ENCODE measurements at places on chromosomes 2 and 18. TPM values are rescaled to one million over a fixed set of nuclear protein-coding genes. Genes with fewer than 3 reads are reported as not detected.

DNA sequence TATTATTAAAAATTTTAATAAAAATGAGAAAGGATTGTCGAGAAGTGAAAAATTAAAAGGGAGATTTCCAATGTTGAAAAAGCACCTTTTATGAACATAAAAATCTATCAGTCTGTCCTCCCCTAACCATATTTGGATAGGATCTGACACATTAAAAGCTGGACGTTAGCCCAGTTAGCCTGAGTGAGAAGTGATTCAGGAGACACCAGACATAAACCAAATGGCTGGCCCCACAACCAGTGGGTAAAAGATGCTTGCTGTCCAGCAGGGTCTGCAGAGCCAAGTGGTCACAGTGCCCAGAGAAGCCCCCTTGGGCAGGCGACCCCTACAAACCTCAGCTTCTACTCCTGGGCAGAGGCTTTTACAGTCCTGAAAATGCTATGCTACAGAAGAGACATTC, 253.8 kb upstream of the LYPD1 start:
- DNase-seq, result no peak
- no peak overlapping the region for H3K4me3 ChIP-seq

GRCh38 chr2:222859786-222860612, 837 bp upstream of the ACSL3 start:
- peaks cover 5% of the 10 kb centered on the region for H3K36me3 ChIP-seq
- DNase-seq, result no peak
- no peak overlapping the region for H3K27ac ChIP-seq
- peaks cover under 1% of the 10 kb centered on the region for H3K27me3 ChIP-seq
- H3K4me3 ChIP-seq, result peak overlapping the region; percentile 81

DNA sequence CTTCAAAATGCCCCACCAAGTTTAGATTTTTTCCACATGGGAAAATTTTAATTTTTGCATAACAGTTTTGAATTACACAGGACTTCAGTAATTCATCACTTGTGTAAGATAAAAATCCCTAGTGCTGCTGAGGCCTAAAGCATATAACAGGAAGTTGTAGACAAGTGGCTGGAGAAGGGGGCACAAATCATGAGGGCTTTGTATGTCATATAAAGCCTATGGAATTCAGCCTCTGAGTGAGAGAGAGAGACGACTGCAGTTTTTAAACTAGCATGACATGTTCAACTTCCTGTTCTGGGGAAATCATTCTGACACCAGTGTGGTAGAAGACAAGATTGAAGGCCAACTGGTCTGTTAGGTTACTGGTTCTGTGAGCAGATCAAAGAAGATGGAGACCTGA, 187.3 kb upstream of the CHST9 start:
- no peaks in the 10 kb centered on the region for H3K36me3 ChIP-seq
- DNase-seq, result no peak
- no peaks in the 10 kb centered on the region for H3K4me1 ChIP-seq
- H3K27ac ChIP-seq, result no peak overlapping the region
- no peak overlapping the region for H3K4me3 ChIP-seq

DNA sequence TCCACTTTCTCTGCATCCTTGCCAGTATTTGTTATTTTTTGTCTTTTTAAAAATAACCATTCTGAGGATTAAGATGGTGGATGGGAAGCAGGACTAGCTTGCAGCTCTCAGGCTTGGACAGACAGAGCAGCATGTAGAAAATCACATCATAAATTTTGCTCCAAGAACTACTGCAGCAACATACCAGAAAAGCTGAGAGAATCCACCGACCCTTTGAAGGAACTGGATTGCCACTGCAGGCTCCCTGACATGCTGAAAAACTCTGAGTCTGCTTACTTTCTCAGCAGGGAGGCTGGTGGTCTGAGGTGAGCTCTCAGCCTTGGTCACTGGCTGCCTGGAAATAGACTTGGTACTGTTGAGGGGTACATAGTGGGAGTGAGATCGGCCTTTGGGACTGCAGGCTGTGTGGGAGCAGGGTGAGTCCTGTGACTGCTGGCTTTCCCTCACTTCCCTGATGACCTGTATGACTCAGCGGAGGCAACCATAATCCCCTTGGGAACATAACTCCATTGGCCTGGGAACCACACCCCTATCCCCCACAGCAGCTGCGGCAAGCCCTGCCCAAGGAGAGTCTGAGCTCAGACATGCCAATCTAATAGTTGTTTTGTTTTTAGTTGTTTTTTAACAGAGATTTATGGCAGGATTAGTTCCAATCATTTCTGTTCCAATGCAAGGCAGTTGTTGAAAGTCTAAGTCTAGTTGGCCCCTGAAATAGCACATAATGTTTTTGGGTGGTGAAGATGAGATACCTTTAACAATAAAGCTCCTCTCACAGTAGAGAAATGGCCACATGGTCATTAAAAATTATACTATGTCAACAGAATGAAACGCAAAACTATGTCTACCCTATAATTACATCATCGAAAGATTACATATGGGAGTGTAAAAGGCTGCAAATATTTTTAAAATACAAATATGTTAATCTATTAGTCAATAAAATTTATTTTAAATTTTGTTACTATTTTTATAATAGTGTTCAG, 414.2 kb upstream of the CHAC2 start:
- peaks cover 2% of the 10 kb centered on the region for H3K27me3 ChIP-seq
- no peak for DNase-seq
- no peaks in the 10 kb centered on the region for H3K36me3 ChIP-seq
- no peak overlapping the region for H3K27ac ChIP-seq
- H3K4me3 ChIP-seq, result no peak overlapping the region

The SAP130 gene
- 24.7 TPM for total RNA-seq

The CXCR1 gene
- total RNA-seq, result not detected
